ENCODE measurements at places on chromosomes 12 and 14.

DNA sequence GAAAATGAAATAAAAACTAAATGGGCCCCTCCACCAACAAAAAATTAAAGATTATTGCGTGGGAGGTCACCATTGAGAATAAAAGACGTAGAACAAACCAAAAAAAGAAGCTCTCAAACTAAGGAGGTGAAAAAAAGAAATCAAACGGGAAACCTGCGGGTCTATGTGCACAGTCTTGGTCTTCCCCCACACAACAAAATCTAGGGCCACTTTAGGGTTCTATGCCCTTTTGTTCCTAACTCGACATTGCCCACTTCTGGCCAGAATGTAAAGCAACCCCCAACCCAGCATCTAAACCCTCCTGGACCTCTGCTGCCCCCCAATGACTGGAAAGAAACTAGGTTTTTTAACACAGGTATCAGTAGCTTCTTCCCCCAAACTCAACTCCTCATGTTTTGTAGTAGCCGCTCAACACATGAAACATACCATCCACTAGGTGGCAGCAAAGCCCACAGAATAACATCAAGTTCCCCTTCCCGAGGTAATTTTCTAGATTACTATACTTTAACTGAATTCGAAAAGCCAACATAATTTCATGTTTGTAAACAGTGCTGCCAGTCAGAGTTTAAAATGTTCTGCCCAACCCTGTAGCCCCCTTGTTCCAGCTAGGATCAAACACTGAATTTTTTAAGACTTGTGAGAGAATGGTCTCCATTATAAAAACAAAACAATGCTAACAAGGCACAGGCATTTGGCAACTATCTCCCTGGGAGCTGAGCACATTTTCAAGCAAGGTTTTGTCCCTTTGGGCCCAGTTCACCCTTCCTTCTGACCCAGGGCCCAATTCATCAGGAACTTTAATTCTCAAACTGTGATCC, 18.7 kb downstream of the DAD1 start:
- peak; percentile 84 for DNase-seq

DNA sequence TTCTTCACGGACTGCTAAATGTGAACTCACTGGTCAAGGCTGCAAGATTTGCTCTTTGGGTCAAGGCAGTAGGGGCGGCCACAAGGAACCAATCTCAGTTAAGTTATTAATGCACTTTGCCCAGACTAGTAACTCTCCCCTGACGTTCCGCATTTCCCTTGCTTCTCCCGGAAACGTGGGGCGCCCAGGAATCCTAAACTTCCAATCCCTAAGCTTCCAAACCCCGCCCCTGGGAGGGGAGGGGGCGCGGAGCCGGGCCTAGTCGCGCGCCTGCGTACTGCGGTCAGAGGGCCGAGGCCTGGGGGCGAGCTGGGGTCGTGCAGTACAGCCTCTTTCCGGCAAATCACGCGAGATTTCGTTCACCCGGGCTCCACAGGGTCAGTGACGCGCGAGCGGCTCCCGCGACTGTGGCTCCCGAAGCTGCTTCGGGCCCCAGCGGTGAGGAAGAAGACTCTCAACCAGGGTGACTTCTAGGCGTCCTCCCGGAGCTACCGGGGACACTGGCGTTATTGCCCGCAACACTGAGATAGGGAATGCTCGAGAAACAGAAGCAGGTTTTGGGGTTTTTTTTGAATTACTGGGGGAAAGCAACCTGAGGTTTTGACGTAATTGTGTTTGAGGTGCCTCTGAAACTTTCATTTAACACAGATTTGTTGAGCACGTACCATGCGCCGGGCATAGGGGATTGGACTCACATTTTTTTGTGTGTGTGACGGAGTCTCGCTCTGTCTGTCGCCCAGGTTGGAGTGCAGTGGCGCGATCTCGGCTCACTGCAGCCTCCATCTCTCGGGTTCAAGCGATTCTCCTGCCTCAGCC, at the start of gene PTGR2:
PTGR2 (plus strand) TSS at position 265 of the 816 bp plus-strand sequence. CDS start 7,032 bp downstream, outside the sequence.
- peak; percentile 93 for DNase-seq

DNA sequence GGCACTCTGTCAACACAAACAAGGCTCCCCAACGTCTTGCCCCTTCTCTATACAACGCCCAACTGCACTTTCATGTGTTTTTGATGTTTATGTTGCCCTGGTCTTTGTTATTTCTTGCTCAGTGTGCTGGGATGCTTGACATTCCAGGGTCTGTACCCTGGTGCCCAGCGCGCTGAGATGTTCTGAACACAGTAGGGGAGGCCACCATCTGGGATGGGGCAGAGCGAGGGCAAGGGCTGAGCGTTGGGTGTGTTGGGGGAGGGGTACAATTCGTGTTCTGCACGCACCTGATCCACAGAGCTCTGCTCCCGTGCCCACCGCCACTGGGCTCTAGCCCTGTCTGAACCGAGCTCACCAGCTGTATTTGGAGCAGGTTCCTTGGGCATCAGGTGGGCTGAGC, 52.9 kb downstream of the ISCA2 start:
- no peak for DNase-seq

GRCh38 chr14:105529319-105529568, 2.9 kb downstream of the TMEM121 start:
- no peak for DNase-seq

DNA sequence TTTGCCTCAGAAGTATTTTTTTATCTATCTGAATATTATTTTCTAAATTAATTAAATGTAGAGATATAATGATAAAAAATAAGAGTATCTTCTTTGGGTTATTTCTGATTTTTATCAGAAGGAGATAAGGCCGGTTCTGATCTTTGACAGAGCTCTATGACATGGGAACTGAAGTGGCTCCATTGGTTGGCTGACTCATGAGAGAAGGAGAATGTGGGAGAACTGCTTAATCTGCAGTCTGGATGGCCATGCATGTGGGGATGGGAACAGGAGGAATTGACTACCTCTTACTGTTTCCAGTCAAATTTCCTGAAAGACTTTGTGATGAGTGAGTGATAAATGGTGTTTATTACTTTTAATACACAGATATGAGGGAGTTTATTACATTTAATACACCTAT, 155.8 kb upstream of the ATP2B1 start:
- no peak for DNase-seq

DNA sequence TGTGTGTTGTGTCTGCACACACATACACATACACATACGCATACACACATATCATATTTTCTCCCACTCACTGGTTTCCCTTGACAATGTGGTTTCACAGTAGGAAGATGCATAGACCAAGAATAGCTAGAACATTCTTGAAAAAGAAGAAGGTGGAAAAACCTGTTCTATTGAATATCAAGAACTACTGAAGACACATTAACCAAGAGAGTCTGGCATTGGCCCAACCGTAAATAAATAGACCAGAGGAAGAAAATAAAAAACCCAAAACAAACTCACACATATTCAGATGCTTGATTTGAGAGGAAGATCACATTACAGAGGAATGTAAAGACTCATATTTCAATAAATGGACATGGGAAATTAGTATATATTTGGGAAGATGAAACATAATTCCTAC, 311.3 kb downstream of the FOXG1 start:
- DNase-seq: no peak

DNA sequence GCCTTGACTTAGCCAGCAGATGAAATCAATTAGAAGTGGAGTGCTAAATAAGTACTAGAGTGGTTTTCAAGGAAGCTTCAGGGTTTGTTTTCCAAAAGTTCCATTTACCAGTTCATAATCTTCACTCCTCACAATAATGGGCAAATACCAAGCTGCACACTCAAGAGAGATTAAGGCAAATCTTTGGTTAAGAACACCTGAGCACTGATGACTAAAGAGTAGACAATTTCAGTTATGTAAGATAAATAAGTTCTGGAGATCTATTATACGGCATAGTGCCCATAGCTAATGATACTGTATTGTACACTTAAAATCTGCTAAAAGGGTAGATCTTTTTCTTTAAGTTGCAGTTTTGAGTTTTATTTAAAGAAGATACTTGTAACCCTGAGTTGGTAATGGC, 125.0 kb downstream of the ARMH4 start:
- no peak for DNase-seq

DNA sequence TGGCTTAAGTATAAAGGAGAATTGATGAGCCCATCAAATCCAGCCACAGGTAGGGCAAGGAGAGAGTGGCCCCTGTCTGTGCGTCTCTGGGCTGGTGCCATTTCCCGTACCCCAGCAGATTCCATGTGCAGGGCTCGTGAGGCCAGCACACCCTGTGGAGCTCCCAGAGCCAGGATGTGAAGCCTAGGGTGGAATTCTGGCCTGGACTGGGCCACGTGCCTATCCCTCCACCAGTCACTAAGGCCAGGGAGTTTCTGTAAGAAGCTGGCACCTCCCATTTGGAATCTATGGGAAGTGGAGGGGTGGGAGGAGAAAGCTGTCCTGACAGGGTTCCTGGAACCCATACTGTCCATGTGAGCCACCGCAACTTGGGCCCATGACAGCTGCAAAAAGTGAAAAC, 148.5 kb downstream of the FOXN3 start:
- no peak for DNase-seq

DNA sequence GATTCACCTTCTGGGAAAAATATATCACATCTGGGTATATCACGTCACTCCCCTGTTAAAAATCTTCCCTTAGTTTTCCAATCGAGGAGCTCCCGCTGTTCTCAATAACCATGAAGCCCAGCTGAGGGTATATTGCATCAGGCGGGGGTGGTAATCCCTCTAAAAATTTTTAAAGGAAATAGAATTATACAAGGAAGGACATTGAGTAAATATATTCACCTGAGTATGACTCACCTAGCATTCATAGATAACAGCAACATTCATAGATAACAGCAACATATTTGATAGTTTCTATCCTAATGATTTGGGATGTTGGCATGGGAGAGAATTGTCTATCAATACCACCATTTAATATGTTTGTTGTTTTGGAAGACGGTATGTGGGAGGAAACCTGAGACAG, 473.6 kb downstream of the RMST start:
- DNase-seq: no peak

DNA sequence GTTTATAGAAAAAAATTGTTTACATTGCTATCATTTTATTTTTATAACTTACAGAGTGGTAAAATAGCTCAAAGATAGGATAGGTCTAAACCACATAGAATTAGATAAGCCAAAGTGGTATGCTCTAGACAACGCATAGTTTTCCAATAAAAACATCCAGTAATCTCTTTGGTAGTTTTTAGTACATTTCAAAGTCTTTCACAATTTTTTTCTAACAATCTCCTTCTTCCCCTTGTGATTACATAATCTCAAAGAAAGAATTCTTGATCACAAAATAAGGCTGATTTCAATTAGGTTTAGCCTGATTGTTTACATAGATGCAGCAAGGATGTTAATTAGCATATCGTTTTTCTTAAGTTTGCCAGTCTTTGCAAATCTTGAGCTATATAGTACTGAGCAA, 460.0 kb downstream of the FUT8 start:
- DNase-seq: no peak

- DNase-seq: no peak
Observed at GRCh38 chr14:103899316-103899715, 28.9 kb upstream of the TDRD9 start.

DNA sequence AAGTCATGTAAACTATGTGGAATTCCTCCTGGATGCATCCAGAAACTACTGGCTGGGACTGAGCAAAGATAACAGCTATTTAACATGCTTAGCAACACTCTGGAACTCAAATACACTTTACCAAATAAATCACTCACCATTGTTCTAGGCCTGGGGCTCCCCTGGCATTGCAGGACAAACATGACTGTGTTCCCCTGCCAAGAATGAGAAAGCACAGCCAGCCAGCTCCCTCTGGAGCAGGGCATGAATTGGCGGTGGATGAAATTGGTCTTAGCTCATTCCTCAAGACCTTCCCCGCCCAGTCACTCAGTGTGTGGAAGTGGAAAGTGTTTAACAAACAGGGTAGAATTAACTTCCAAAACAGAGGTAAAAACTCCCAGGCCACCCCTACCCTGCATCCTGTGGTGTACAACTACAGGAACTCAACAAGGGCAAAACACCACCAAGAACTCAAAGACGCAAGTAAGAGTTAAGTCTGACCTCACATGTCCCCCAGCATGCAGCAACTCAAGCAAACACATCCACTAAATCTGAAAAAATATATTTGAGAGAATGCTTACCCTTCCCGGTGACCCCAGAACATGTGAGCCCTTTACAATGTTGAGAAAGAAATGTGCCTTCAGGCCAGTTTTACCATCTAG, 58.4 kb upstream of the BDKRB2 start:
- DNase-seq: no peak

DNA sequence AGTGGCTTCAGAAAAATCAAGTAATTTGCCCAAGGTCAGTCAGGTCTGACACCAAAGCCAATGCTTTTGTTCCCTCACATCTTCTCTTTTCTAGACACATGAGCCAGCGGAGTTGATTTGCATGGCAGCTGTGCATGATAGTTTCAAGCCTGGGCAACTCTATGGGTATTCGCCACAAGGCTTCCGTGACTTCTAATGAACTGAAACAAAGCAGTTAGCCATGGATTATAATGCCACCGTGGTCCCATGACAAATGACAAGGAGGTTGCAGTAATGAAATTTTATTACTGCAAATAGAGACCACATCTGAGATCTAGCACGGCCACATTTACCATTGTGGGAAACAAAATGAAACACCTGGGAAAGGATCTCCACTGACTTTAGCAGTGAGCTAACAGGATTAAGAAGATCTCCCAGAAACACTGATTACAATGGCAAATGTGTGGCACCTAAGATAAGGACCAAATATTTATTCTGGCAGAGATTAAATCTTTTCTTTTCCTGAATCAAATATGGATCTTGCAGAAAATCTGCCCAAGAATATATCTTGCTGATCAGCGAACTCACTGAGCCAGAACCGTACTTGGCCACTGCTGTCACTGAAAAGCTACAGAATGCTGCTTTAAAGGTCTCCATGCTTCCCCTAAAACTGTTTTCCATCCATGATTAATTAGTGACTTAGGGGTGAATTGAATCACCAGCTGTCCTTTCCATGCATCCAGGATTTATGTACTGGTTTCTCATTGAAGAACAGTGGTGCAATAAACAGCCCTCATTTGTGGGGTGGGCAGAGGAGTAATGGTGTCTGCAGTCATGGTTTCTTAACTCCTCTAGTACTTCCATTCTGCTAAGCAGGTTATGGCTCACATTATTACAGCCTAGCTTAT, 551.0 kb downstream of the DIO2 start:
- DNase-seq: no peak

DNA sequence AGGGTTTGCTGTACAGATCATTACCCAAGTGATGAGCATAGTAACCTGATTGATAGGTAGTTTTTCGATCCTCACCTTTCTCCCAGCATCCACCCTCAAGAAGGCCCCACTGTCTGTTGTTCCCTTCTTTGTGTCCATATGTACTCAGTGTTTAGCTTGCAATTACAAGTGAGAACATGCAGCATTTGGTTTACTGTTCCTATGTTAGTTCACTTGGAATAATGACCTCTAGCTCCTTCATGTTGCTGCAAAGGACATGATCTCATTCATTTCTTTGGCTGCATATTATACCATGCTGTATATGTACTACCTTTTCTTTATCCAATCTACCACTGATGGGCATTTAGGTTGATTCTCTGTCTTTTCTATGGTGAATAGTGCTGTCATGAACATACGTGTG, 181.6 kb upstream of the FOXG1 start:
- no peak for DNase-seq

DNA sequence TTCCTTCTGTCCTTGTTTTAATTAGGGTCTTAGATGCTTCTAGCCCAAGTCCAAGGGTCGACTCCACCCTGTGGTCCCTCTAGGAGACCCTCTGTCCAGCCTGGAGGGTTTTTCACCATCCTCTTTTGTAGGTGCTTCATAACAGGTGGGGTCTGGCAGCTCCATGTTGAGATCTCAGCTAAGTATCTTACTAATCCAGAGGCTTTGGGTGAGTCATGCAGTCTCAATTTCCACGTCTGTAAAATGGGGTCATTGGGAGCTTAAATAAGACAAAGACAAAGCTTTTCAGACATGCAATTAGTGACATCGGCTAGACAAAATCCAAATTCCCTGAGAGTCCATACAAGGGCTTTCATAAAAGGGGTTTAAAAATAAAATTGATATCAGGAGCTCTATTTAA, 3.2 kb downstream of the HSPB8 start:
- DNase-seq: no peak

Data from activated CD4-positive, alpha-beta T cell treated with anti-CD3 and anti-CD28 coated beads for 48 hours (primary cell).